NT2/D1 (cell line): ENCODE measurements at places on chromosomes 7 and 10.
A peak's percentile ranks its signal among the peaks of the same experiment; 100 is the strongest.

DNA sequence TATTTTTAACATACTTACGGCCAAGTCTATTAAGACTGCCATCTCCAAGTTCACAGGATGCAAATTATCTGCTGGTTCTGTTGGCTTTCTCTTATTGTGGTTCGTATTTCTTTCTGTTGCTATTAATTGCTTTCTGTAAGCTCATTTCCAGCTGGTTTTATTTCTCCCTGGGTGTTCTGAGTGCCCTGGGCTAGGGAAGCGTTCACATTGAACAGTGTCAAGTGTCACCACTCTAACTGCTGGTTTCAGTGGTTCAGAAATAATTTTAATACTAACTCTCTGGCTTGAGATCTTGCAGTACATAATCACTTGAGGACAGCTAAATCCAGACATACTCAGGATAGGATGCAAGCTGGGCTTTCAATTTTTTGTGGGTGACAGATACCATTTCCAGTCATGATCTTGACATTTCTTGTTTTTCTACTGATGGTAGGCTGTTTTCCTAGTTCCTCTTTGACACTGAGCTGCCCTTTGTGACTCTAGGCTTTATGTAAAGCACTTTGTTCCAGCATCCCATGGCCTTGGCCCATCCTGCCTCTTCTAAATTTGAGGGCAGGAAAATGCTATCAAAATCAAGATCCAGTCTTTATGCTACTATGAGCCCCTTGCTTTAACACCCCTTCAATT is 117.6 kb downstream of the SNX13 start:
- no peak for DNase-seq

DNA sequence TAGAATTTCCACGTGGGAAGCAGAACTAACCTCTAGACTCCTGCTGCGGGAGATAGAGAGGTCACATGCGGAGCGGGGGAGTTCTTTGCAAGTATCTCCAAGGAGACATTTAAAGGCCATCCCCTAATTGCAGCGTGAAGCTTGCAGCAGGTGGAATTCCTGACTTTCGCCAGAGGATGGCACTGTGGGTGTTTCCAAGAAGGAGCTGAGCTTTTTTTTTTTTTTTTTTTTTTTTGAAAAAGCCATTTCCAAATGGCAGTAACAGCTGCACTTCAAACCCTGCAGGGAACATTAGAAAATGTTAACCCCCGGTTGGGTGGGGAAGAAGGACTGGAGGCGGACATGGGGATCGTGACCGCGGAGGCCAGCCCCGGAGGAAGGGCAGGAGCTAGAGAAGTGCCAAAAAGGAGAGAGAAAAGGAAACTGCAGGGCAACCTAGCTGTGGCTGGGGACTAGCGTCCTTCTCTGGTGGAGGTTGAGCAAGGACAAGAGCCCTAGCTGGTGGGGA is 487.7 kb downstream of the TYW1 start:
- peak; percentile 94 for DNase-seq

- no peak for DNase-seq
Measured at GRCh38 chr10:77101341-77101740, 536.3 kb downstream of the KCNMA1 start.

DNA sequence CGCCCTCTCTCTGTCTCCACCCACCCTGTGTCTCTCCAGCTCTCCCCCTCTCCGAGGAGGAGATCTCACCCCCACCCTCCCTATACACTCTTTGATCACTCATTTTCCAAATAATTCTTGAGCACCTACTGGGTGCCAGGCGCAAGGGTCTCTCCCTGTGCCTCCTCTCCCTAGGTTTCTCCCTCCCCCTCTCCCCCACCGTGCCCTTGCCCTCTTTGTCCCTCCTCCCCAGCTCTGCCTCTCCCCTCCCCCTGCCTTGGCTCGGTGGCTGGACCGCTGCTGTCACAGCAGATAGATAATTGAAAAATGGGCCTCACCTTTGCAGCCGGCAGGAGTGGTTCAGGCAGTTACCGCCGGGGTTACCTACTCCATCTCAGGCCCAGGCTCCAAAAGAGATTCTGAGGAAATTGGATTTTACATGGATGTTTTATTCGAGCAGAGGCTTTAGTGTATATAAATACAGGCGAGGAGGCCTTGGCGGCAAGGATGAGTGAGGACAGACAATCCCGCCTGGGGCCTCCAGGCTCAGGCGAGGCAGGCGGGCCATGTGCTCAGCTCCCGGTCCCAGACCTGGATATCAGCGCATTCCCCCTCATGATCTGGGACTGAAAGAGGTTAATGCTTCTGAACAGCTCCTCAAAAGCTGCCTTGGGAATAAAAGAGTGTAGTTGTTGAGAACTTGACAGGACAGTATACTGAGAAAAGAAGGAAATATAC is 60.8 kb upstream of the BTRC start:
- DNase-seq = no peak

DNA sequence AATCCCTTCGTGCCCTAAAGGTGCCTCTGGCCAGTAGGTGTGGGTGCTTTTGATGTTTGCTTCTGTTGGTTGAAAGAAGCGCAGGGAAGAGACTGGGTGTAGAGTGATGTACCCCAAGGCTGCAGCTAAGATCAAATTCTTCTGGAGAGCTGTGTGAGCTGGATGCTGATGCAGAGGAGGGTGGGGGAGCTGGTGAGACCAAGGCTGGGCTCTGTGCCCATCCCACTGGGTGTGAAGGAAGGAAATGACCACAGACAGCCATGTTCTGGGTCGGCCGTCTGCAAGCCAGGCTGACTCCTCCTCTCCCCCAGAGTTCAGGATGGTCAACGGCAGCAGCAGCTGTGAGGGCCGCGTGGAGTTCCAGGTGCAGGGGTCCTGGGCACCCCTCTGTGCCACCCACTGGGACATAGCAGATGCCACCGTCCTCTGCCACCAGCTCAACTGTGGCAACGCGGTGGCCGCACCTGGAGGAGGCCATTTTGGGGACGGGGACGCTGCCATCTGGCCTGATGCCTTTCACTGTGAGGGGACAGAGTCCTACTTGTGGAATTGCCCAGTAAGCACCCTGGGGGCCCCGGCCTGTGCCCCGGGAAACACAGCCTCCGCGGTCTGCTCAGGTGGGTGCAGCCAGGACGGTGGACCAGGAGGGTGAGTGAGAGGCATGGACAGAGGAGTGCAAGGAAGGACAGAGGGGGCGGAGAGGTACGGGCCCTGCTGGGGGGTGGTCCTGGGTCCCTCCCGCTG is 5.1 kb downstream of the SCART1 start:
- DNase-seq = no peak
